ENCODE measurements at places on chromosomes 7 and 10. TPM values are rescaled to one million over a fixed set of nuclear protein-coding genes. Genes with fewer than 3 reads are reported as not detected.

Gene CRHR2
- 0.19 TPM for total RNA-seq

Gene PPP1R3A
- not detected for total RNA-seq

Gene CCZ1B
- 55.2 TPM for total RNA-seq

Gene TMEM229A
- 0.75 TPM for total RNA-seq

Gene ELMO1
- 18.4 TPM for total RNA-seq

DNA sequence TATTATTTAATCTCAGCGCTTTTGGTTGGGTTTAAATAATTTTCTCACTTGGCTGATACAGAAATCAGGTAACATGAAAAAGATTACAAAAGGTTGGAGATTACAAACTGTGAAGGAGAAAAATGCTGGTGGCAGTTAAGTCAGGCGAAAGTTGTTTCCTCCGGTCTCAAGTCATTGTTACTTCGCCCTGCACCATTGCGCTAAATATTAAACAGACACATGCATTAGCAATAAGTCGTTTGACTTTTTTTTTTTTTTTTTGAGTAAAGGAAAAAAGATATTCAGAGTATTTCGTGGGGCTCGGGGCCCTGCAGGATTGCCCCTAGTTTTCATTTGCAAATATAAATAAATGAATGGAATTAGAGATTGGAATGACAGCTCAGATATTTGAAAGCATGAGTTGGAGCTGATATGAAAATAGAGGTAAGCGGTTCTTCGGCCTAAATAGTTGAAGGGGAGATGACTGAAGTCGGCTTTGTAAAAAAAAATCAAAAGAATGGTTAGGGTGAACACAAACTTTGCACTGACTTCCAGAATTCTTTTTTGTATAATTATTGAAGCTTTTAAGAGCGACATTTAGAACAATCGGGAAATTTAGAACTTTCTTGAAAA lies 914 bp downstream of the SDHAF3 start:
- DNase-seq = no peak

DNA sequence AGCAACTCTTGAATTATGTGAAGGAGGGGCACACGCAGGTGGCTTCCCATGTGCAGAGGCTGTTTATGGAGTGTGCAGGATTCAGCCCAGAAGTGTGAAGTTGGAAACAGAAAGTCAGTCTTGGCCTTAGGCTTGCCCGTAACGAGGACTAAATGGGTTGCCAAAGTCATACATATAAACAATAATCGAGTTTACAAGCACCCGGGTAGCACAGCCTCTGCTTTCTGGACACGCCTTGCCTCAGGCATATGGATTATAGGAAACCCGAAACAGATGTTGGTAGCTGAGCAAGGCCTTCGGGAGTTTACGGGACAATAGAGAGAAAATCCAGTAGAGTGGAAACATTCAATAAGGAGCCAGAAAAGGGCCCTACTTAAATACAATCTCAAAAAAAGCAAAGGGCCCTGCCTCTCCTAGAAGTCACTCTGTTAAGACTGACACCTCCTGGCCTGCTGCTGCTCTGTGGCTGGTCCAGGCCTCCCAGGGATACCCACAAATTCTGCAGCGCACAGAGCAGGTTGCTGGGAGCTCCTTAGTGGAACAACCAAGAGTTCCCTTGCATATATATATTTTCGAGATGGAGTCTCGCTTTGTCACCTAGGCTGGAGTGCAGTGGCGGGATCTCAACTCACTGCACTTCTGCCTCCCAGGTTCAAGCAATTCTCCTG lies 48.5 kb downstream of the SMKR1 start:
- no peak for DNase-seq

- DNase-seq = no peak
Observed at GRCh38 chr10:132987671-132988571, 45.6 kb upstream of the CFAP46 start.

DNA sequence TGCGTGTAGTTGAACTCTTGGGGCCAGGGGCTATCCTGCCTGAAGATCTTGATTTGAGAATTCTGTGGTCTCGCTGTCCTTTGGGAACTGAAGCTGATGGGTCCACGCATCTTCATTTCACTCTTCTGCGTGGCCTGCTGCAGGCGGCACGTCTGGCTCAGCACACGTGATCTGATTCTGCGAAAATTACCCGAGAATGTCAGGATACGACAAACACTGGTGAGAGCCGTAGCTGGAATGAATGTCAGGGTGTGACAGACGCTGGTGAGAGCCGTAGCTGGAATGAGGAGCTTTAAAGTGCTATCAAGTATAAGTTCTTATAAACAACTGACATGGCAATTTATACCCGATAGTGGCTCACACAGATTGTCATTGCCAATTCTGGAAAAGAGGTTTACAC lies 44.6 kb upstream of the CFAP46 start:
- DNase-seq = no peak

DNA sequence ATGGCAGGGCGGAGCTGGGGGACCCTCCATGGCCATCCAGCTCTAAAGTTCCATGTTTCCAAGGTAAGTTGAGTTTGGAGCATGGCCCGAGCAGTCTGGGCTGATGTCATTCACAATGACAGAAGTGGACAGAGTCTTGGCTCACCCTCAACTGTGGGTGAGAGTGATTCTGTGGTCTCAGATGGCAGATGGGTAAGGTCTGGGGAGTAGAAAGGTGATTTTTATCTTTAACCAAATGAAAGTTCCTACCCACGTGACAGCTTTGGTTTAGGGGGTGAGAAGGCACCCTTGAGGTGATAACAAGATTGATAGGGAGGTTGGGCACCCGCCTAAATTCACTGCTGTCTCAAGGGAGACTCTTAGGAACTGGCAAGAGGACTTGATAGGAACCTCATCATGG lies 57.6 kb upstream of the PDZD8 start:
- DNase-seq = no peak

DNA sequence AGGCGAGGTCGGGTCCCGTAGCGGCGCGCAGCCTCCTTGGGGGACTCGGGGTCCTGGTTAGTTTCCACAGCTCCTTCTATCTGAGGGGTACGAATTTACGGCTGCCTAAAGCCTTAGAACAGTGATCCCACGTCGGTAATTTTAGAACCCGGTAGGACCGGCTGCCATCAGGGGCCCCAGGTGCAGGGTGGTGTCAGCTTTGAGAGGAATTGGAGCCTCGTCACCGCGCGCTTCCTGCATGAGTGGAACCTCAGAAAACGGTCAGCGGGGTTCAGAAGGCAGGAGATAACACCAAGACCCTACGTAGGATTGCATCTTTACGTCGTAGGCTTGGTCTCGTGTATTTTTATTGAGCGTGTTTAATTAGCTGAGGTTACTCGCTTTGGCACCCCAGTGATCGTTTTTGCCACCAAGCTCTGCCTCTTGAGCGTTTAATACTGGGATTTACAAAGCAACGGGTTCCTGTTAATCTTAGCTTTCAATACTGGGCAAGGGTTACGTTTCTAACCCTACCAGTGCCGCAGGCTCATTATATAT lies 443 bp downstream of the RNF32 start:
- DNase-seq = no peak

DNA sequence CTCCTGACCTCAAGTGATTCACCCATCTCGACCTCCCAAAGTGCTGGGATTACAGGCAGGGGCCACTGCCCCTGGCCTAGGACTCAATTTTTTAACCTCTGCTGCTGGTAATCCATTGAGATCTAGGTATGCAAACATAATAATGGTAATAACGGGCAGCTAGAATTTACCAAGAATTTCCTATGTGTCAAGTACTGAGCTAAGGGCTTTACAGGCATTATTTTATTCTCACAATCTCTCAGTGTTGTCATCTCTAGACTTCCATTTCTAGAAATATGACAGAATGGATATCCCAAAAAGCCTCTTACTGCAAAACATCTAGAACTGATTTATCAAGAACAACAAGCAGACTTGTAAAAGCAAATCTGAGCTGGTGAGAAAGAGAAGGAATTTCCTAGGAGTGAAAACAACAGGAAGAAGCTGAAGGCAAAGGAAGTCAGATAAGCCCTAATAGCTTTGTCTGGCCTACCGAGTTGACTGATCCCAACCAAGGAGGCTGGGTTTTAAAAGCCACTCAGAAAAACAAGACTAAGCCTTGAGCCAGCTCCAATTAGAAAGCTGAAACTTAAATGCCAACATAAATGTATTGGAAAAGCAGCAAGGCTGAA lies 70.6 kb downstream of the CCDC71L start:
- DNase-seq = no peak

DNA sequence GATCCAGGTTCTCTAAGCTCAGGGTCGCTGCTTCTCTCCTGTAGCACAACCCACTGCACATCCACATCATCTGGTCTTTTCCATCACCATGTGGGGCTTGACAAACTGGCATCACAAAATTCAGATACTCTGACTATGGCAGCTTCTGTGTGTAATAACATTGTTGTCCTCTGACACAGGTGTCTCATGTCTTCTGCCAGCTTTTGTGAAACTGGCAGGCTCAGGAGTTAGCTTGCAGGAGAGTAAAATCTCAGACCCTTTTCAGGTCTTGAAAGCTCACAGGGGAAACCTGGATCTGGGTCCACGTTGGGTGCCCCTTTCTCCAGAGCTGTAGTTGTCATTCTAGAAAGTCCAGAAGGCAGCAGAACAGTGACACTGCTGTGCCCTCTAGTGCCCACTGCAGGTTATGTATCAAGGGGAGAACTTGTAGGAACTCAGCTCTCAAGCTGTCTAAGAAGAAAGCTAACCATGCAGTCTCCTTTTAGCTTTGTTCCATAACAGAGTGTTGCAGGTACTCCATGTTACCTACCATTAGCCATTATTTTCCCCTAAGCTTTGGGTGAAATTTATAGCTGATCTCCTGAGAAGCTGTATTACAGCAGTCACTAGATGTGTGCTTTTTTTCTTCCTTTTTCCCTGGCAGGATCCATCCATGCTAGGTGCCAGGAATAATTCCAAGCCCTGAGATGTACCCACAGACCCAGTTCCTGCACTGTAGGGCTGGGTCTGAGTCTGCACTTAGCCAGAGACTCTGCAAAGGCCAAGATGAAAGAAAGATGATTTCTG lies 102.7 kb downstream of the ZNF248 start:
- no peak for DNase-seq

DNA sequence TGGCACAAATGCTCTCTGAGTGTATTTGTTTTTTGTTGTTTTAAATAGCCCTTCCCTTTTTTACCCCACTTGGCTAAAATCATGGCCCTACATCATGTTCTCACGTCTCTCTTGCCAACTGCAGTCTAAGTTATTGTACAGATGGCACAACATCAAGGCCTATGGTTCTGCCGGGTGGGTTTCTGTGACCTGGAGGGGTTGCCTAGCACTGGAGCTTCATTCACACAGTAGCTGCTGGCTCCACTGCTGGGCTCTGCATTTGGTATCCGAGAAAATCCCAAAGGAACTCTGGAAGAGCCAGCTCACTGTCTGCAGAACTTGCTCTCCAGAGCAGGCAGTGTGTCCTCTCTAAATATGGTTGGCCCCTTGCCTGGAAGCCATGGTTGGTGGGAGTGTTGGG lies 120.6 kb downstream of the LRRC4 start:
- no peak for DNase-seq

DNA sequence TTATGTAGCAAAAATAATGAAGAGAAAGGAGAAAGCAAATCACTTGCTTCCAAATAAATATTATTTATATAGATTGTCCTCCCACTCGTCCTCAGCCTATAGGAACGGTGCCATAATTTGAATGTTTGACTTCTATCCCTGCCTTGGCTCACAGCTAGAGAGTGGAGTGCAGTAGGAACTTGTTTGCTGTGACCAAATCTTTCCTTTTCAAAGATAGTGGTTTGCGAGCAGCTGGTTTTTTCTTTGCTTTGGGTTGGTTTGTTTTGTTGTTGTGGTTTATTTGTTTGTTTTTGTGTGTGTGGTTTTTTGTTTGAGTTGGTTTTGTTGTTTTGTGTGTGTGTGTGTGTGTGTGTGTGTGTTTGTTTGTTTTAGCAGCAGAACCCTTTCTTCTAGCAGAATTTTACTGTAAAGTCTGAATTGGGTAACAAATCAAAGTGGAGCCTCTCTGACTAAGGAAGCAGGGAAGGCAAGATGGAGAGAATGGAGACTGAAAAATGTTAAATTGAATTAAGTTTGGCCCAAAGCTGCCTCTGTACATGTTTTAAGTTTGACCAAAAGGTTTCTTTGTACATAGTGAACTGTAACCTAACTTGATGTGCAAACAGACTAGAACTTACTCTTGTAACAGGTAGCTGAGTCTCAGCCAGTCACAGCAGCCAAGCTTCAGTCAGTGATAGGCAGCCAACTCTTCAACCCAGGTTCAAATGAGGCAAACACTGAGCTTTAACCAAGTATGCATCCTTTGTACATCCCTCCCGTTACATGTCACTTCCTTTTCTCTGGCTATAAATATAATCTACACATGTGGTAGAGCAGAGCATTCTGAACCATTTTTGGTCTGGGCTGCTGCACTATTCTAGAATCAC lies 149.5 kb upstream of the LRGUK start:
- DNase-seq = no peak

DNA sequence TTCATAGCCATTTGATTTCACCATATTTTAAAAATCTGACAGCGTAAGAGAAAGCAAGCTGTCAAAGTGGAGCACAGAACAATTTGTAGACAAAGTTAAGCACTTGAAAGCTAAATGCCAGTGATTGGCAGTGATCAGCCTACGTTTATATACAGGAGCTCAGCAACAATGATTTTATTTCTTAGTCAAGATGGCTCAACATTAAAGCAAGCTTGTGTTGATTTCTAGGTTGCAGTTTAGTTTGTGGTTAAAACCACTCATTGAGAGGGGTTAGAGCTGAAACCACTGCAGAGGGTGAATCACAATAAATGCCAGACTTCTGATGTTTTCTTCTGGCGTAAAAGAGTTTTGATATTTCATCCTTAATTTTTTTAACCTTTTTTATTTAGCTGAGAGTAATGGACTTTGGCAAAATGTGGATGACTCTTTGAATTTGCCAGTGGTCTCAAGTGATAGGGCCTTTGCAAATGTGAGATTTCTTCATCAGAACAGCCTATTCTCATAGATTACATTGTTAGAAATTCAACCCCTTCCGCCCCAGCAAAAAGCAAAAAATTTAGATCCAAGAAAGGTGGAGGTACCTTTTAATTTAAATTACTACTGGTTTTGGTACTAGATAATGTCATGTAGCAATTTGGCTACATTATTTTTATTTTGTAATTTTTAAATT lies 73.8 kb downstream of the SHOC2 start:
- DNase-seq = no peak

- DNase-seq = no peak
Observed at GRCh38 chr10:3537518-3537917, 247.5 kb downstream of the KLF6 start.

DNA sequence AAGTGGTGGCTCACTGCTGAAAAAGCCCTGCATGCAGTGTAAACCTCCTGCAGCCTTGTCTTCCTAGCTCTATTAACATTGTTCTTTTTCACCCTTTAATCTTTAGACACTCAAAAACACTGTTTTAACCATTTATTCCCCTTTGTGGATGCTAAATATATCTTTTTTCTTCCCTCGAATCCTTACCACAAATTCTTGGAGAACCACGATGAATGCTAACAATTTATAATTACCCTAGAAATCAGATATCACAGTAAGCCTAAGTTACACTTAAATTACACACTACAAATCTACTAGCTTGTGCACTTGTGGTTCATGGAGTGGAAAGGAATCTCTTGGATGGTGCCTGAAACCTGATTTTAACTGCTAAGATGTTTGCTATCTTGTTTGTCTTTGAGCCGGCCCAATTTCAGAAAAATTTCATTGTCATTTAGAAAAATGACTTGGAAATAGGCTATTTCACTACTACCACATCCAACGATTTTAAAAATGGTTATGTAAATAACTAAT lies 125.1 kb upstream of the NOBOX start:
- DNase-seq = no peak

GRCh38 chr7:30584415-30584814 lies 10.3 kb upstream of the GARS1 start:
- no peak for DNase-seq

- no peak for DNase-seq
Observed at GRCh38 chr10:78572565-78572964, 496.2 kb upstream of the ZMIZ1 start.
